T-helper 1 cell treated with Interleukin-12 subunit alpha and Interleukin-12 subunit beta and Interleukin-4 antibody, amounts not matched to agents 30 ng/mL and 1 ng/mL, for 36 hours (primary cell): ENCODE measurements at places on chromosomes 7 and 10. TPM values are rescaled to one million over a fixed set of nuclear protein-coding genes. Genes with fewer than 3 reads are reported as not detected.

Gene STEAP1B
- 0.39 and 0.41 TPM in 2 replicates for total RNA-seq

Gene LHFPL3
- total RNA-seq, result not detected in 2 replicates

Gene NOBOX
- not detected in 2 replicates for total RNA-seq

Gene ABCB4
- not detected in 2 replicates for total RNA-seq

Gene CCDC172
- not detected in 2 replicates for total RNA-seq

Gene SLC29A3
- 2.7 and 2.8 TPM in 2 replicates for total RNA-seq

Gene MRPS17
- total RNA-seq, result 16.1 and 17.2 TPM in 2 replicates

Gene SEMA3A
- total RNA-seq, result 0.17 TPM in 2 replicates
